ENCODE measurements at places on chromosomes 11 and 22.

- DNase-seq = no peak
Observed at GRCh38 chr11:97525273-97525672, 1135.5 kb downstream of the JRKL start.

- DNase-seq = no peak
Observed at GRCh38 chr22:31162015-31162765, 2.2 kb downstream of the RNF185 start.

GRCh38 chr11:115357066-115357465 lies 147.1 kb downstream of the CADM1 start:
- no peak for DNase-seq

DNA sequence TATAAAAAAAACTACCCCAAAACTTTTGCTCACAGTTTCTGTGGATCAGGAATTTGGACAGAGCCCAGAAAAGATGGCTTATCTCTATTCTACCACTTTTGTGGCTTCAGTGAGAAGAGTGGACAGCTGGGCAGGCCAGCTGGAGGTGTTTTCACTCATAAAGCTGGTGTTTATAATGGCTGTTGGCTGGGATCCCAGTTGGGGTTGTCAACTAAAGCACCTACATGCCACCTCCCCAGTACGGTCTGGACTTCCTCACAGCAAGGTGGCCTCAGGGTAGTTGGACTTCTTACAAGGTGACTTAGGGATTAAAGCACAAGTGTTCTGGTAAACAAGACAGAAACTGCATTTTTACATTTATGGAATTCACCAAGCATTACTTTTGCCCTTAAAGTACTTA lies 171.0 kb downstream of the NELL1 start:
- no peak for DNase-seq

DNA sequence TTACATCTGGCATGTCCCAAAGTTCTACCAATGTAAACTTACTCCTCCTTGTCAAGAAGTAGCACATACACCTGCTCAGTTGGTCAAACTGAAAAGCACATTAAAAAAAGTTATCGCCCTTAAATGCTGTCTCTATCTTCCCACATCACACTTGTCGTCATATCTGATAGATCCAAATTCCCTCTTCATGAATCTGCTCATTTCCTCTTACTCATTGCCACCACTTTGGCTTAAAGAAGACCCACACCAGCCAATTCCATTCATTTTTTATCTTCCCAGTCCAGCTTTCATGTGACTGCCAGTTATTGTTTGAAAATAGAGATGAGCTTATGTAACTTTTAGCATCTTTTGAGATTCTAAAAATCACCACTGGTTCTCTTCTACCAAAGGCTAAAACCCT lies 305.9 kb upstream of the MTNR1B start:
- DNase-seq = no peak

GRCh38 chr11:47131136-47131535 lies 45.5 kb downstream of the ARFGAP2 start:
- DNase-seq = no peak

- no peak for DNase-seq
Observed at GRCh38 chr22:39353346-39353745, 3.6 kb downstream of the SYNGR1 start.

DNA sequence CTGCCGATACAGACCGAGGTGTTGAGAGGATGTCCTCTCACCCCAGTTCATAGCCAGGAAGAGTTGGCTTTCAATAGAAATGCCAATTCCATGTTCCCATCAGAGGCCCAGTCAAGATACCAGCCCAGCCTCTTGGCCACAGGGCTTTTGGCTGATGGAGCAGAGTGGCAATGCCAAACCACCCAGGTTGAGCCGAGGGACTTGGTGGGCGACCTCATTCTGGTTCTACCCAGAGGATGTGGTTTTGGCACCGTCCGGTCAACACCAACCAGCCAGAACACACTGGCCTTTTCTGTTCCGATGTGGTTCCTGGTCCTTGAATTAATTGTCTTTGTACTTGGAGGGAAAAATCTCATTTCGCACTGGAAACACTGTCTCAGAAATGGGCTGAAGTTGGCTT lies 60.5 kb downstream of the COMMD9 start:
- no peak for DNase-seq

- peak; percentile 23 for DNase-seq
Observed at GRCh38 chr11:61650781-61651571, 29.2 kb upstream of the DAGLA start.

DNA sequence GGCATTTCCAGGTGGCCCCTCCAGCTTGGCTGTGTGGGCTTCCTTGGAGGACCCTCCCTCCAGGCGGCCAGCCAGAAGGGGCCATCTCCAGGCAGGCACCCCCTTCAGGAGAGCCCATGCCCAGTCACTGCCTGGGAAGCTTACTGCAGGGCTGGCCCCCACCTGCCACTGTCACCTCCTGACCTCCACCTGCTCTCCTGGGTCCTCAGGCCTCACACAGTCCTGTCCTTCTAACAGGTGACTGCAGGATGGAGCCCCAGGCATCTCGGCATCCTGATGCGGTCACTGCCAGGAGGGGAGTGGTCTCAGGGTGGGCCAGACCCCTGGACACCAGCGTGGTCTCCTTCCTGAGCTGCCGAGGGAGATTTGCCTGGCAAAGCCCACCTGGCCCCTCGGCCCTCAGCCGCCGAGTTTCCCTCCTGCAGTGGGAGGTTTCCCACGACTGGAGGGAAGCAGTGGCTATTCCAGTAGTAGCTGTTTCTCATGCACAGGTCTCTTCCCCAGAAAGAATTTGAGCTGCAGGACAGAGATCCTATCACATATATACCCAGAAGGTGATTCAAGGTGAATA lies 13.0 kb downstream of the TBX1 start:
- DNase-seq = no peak

DNA sequence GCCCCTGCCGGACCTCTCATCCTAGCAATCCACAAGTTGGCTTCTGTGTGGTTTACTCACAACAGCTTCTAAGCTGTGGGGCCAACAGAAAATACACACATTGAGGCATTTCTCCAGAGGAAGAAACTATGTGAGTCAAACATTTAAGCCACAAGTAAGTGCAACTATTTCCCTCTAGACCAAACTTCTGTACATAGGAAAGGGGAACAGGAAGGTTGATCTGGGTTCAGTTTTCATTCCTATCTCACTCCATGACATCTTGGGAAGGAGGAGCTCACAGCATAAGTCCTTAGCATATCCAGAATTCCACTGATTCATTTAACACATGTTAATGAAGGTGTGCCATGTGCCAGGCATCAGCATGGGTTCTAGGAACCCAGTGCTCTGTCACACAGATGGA lies 72.8 kb upstream of the PICALM start:
- no peak for DNase-seq

GRCh38 chr11:19763330-19763729 lies 50.7 kb downstream of the NAV2 start:
- DNase-seq = no peak

GRCh38 chr11:100925935-100926334 lies 203.7 kb downstream of the PGR start:
- DNase-seq = no peak

- no peak for DNase-seq
Observed at GRCh38 chr11:96841792-96842191, 452.0 kb downstream of the JRKL start.

- DNase-seq = no peak
Observed at GRCh38 chr11:23727794-23728193, 769.1 kb upstream of the LUZP2 start.

GRCh38 chr11:33646629-33647028 lies 54.0 kb downstream of the C11orf91 start:
- no peak for DNase-seq

DNA sequence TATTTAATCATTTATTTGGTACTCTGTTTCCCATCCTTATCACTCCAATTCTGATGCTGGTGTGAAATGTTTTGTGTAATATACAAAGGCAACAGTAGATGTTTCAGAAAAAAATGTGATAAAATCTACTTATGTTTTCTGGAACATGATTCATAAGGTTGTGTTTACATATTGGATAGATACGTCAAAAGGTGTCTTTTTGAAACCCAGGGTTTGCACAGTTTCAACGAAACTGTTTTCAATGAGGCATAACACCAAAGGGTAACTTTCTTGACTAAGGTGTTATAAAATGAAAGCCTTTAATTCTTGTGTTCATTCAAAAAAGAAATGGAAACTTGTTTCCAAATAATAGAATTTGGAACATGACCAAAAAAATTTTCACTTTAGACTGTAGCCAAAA lies 33.8 kb upstream of the HSD17B12 start:
- DNase-seq = no peak

GRCh38 chr11:7936615-7937014 lies 4.9 kb downstream of the OR10A3 start:
- DNase-seq = no peak

GRCh38 chr22:29078869-29079207 lies 6.0 kb downstream of the KREMEN1 start:
- DNase-seq = no peak

GRCh38 chr11:132142554-132142953 lies 772.1 kb downstream of the NTM start:
- DNase-seq = peak; percentile 59

DNA sequence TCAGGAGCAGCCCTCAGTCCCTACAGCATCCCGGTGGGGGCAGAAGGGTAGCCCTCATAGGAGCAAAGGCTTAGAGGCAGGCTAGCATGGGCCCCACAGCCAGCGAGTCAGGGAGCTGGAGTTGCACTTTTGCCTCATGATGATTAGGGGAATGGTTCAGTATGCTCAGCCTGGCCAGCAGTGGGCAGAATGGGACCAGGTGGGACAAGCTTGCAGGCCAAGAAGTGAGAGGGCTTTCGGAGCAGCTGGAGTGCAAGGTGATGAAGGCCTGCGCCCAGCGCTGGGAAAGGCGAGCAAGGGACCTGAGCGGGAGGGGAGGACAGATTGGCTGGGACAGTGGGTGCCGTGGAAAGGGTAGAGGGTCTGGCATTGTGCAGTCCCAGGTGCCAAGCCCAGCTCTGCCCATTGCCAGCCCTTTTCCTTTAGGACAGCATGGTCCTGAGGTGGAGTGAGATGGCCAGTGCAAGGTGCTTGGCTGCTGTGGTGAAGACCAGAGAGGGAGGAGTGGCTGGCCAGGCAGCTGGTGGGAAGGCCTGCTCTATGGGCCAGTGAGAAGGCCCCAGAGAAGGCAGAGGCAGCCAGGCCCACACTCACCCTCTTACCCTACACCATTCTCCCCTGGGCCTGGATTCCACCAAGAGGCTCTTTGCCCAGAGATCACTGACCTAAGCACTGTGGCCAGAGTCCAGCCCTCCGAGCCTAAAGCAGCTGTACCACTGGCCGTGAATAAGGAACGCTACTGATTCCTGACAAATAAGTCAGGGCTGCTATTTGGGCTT lies 47.9 kb upstream of the SUSD2 start:
- DNase-seq = no peak

DNA sequence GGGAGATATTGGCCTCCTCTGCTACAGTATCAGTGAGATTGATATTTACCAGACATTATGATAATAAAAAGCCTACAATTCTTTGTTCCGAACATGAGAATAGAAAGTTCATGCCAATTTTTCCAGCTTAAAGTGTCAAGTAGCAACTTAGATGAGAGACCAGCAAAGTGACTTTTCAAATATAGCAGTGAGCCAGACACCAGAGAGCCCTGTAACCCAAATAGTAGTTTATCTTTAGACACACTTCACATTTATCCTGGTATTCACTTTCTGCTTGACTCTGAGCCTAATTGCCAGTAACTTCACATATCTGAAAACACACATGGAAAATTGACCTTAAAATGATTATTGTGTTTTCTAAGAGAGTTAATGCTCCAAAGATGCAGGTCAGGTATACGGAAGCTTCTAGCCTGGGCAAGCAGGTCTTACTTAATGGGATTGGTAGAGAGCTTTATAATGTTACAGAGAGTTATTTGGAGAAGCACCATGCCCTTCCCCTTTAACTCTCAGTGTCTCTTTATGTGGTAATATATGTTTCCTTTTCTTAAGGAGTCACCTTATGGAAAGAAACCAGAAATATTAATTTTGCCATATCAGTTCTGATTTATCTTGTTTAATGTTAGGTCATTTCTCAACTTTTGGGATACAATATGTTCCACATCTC lies 852.3 kb upstream of the CHORDC1 start:
- no peak for DNase-seq

DNA sequence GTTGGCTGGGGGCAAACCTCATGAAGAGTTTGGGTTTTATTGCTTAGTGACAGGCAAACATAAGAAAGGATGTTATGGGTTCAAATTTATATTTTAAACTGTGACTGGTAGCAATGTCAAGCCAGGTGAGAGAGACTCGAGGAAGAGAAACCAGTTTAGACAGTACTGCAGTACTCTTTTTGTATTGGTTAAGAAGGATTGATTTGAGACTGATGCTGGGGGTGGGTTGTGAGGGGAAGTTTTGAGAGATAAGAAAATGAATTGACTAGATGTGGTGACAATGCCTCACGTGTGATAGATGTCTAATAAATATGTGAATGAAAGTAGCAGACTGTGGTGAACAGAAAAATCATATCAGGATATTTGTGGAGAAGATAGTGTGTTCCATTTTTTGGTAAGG lies 142.4 kb downstream of the DDX10 start:
- DNase-seq = no peak

- no peak for DNase-seq
Observed at GRCh38 chr11:96238563-96239135, 104.3 kb downstream of the MAML2 start.

GRCh38 chr11:65431451-65432099 lies 9.0 kb downstream of the NEAT1 start:
- DNase-seq = no peak

GRCh38 chr11:56764976-56765375 lies 16.5 kb upstream of the OR9G4 start:
- no peak for DNase-seq

GRCh38 chr11:58560842-58561241 lies 14.8 kb downstream of the LPXN start:
- no peak for DNase-seq

- peak; percentile 59 for DNase-seq
Observed at GRCh38 chr11:20127671-20128527, 32.4 kb downstream of the DBX1 start.

DNA sequence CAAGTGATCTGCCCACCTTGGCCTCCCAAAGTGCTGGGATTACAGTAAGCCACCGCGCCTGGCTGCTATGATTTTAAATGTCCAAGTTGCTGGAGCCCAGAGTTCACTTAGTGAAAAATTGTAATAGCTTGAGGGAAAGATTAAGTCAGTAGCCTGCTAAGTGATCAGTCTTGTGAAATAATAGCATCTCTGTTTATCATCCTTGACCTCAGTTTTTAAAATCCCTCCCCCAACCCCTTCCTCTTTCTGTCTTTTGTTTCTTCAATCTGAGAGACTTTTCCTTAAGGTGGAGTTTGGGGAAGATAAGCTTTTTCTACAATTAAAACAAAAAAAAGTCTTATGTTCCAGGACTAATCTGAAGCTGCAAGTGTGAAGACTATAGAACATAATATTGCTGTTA lies 6.4 kb downstream of the HIPK3 start:
- no peak for DNase-seq

Measured in NCI-H187 (cell line).